ENCODE measurements at places on chromosomes 12 and 14.
A peak's percentile ranks its signal among the peaks of the same experiment; 100 is the strongest.

GRCh38 chr14:75435473-75435872, 7.7 kb downstream of the JDP2 start:
- DNase-seq, result no peak

- peak; percentile 38 for DNase-seq
Observed at GRCh38 chr14:89720741-89721729, 233.5 kb downstream of the EFCAB11 start.

GRCh38 chr12:27787559-27787958, 7.5 kb upstream of the MANSC4 start:
- no peak for DNase-seq

DNA sequence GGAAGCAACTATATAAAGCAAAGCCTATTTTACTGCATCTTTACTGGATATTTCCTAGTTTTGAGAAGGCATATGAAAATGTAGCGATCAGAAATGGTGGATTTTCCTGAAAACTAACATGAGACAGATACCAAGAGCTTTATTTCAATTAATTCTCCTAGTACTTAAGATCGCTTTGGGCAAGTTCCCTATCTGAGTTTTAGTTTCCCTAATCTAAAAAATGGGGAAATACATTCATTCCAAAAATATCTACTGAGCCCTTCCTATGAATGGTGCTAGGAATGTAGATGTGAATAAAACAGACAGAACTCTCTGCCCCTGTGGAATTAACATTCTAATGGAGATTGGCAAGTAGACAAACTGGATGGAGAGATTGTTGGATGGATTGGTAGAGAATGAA, 8.4 kb downstream of the CATSPERB start:
- no peak for DNase-seq

GRCh38 chr12:24133384-24133783, 183.9 kb upstream of the SOX5 start:
- no peak for DNase-seq

GRCh38 chr12:95169368-95169767, 47.9 kb downstream of the FGD6 start:
- no peak for DNase-seq

- no peak for DNase-seq
Observed at GRCh38 chr12:70876952-70877351, 43.6 kb downstream of the PTPRR start.
